ENCODE measurements at places on chromosomes 2 and 18. TPM values are rescaled to one million over a fixed set of nuclear protein-coding genes. Genes with fewer than 3 reads are reported as not detected.

GCG gene
- total RNA-seq = not detected

DLX1 gene
- 4.3 TPM for total RNA-seq

DYTN gene
- total RNA-seq = not detected

SLC5A7 gene
- total RNA-seq = not detected

SERPINB13 gene
- total RNA-seq = not detected

CYP27C1 gene
- 4.3 TPM for total RNA-seq

EVX2 gene
- total RNA-seq = 0.02 TPM

BUB1 gene
- total RNA-seq = 32.4 TPM

RNF25 gene
- total RNA-seq = 47.0 TPM

TSGA10 gene
- total RNA-seq = 9.8 TPM

KRTCAP3 gene
- total RNA-seq = 1.1 TPM

STPG4 gene
- 0.10 TPM for total RNA-seq

DNAJB2 gene
- 49.2 TPM for total RNA-seq

GLI2 gene
- 26.5 TPM for total RNA-seq

GATA6 gene
- 2.9 TPM for total RNA-seq

DYNAP gene
- not detected for total RNA-seq

AGXT gene
- not detected for total RNA-seq

SIGLEC15 gene
- total RNA-seq = not detected

GDF7 gene
- 0.06 TPM for total RNA-seq

MC4R gene
- total RNA-seq = not detected
